ENCODE measurements at places on chromosomes 13 and 19.

GRCh38 chr19:35069696-35070095 lies 28.2 kb downstream of the HPN start:
- DNase-seq: no peak

GRCh38 chr13:43307221-43307920 lies 284.0 kb downstream of the DNAJC15 start:
- DNase-seq: no peak

DNA sequence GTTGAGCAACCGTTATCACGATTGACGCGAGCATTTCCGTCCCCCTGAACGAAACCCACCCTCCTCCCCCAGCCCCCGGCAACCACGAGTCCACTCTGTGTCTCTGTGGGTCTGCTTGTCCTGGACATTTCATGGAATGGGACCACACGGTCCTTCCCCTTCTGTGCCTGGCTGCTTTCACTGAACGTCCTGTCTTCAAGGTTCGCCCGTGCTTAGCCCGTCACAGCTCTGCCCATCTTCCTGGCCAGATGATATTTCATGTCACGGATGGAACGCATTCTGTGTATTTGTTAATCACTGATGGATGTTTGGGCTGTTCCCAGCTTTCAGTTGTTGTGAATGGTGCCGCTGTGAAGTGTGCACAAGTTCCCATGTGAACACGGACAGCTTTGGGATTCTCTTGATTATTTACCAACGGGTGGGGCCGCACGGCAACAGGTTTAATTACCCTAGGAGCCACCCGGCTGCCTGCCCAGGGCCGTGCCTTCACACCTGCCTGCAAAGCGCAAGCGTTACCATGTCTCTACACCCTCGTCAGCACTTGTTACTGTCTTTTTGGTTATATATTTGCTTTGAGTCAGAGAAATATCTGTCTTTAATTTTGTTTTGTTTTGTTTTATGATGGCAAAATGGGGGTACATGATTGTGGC lies 42.5 kb downstream of the RASA3 start:
- no peak for DNase-seq

GRCh38 chr19:39496063-39496462 lies 2.7 kb upstream of the DLL3 start:
- no peak for DNase-seq

GRCh38 chr13:57787058-57787791 lies 155.7 kb downstream of the PCDH17 start:
- no peak for DNase-seq

DNA sequence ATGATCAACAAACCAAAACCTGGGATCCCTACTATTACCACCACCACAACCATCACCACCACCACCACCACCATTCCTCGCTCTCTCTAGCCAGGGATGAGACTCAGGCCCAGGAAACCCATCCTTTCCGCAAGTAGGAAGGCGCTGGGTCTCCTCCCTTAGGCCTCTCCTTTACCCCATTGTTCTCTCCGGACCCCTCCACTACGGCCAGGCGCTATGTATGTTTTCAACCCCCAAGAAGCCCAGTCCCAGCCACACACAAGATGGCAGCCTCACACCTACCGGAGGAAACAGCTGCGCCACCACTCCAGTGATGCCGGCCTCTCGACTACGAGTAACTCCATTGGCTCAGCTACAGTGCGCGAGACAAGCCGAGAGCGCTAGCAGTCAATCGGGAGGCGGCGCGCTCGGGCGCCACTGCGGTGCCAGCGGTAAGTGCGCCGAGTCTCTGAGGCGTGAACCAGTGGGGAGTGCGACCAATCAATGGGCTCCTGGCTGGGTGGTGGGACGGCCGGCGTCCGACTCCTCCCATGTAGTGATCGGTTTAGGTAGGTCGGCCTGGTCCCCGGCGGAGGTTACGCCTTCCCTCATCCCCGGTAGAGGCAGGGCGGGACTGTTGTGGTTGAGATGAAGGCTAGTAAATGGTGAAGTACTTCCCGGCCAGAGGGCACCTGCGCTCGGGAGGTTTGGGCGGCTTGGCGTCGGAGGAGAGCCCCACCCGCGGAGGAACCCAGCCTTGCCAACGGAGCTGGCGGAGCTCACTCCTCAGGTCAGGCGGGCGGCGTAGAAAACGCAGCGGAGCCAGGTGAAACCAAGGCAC lies at the start of the genes CAB39L and SETDB2:
CAB39L (minus strand) TSS at position 361 of the 820 bp plus-strand sequence. CDS start 61,154 bp downstream, outside the sequence.
SETDB2 (plus strand) TSS at position 571 of the 820 bp plus-strand sequence. CDS start 7,620 bp downstream, outside the sequence.
- DNase-seq: peak; percentile 94

Data from AG09309 (cell line).